Stimulated activated CD4-positive, alpha-beta T cell treated with anti-CD3 and anti-CD28 coated beads, Interleukin-4, amount 100 ng/mL, for 1 hour (primary cell): ENCODE measurements at places on chromosomes 7 and 10.

DNA sequence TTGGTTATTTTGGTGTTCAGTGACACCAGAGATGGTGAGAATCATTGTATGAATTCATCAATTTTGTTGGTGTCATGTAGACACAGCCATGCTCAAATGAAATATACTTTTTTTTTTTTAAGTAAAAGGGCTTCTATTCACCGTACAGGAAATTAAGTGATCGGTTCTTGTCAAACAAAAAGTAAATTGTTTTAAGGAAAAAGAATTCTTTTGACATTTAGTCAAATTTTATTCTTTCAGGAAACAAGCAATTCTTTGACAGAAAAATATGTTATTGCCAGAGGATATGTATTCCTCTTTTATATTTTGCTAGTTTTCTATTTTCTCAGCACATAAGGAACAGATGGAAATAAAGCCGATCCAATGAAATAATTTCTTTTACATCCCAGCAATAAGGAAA is 551.9 kb downstream of the MAGI2 start:
- DNase-seq = no peak

GRCh38 chr7:2299131-2299829 is 15.0 kb downstream of the SNX8 start:
- no peak for DNase-seq

DNA sequence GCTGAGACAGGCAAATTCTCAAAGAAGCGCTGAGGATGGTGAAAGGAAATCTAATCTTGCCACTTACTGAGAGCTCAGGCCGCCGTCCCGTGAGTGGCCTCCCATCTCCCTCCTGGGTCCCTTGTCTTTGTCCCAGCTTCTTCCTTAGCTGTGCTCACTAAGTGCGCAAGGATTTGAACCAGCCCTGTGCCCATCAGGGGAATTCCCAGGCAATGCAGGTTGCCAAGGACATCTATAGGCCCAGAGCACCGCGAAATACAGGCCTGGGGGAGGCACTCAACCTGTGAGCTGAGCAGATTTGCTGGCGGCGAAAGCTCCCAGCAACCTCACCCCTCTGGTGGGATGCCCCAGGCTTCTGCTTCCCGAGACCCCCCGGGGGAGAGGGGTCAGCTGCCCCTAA is 64.8 kb downstream of the OAT start:
- no peak for DNase-seq

GRCh38 chr7:138887085-138887710 is 89.2 kb upstream of the ATP6V0A4 start:
- DNase-seq = no peak

GRCh38 chr10:108039821-108040584 is 875.5 kb upstream of the SORCS1 start:
- DNase-seq = no peak

- DNase-seq = no peak
These were observed 58.0 kb downstream of the PDSS1 start for GRCh38 chr10:26755443-26755903.

DNA sequence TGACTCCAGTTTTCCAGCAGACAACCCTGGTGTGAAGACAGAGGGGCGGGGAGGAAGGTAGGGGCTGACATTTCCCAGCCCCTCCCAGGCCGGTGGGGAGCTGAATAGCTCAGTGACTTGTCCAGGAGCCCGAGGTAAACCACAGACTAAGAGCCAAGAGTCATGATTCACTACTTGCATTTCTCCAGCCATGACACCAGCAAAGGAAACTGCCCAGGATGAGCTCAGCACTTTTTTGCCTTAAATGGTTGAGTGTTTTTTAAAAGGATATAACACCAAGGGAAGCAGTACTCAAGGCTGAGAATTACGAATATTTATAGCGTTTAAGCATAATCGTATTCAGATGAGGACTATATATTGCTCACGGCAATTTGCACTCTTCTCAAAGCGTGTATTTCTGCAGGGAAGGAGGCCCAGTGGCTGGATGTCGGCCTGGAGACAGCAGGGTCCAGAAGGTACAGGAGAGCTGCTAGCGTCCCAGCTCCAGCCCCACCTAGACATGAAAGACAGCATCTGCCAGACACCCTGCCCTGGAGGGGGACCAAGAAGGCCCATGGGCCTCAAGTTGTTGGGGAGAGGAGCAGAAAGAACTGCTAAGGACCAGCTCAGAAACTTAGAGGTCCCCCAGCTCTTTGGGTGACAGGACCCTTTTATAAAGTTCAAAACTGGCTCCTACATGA is 141.4 kb downstream of the GRID1 start:
- no peak for DNase-seq

DNA sequence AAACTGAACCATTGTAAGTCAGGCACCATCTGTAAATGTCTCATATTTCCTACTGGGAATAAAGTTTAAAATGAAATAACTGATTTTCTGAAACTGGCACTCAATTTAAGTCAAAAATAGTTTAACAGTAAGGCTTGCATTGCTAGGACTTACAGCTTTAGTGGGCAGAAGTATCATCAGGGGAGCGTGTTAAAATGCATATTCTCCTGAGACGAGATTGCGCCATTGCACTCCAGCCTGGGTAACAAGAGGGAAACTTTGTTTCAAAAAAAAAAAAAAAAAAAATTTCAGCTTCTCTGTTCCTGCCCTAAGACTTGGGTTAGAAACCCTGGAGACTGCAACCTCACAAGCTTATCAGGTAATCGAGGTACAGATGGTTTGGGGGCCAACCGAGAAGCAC is 65.4 kb downstream of the UBE3C start:
- no peak for DNase-seq

- DNase-seq = peak; percentile 44
These were observed 250.2 kb downstream of the ELFN1 start for GRCh38 chr7:1920266-1920681.

DNA sequence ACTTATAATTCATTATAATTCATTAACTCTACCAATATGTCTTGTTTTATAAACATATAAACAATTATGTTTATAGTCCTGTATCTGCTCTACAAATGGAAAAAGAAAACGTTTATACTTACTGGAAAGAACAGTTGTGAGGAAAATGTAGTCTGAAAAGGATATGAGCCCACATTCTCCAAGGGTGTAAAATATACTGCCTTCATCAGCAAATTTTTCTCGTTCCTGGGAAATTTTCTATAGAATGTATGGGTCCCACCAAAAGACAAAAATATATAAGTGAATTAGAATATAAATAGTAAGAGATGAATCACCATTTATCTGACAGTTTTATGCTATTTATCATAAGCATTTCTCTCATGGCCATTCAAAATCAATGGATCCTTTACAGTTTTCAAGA is 117.8 kb downstream of the MICU1 start:
- no peak for DNase-seq

- no peak for DNase-seq
These were observed 128.3 kb downstream of the CPEB3 start for GRCh38 chr10:92162541-92162940.

DNA sequence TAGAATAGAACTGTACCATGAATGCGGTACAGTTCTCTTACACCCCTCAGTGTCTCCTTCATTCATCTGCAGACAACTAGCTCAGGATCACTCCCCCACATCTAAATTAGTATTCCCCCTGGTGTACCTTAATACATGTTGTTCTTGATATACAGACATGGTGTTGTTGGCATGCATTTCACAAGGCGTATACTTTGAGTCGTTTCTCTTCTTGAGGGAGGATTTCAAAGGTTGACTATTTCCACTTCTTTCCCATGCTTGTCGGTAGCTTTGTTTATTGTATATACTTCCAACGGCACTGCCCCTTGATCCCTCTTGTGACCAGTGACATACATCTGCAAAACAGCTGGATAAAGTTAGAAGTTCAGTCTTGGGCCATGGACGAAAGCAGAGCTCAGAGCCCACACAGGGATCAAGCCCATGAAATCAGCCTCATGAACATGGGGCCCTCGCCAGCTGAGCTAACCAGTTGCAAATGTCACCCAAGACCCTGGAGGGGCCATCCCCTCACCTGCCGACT is 8.6 kb downstream of the CPA4 start:
- DNase-seq = no peak

GRCh38 chr10:85532773-85533172 is 833.8 kb downstream of the GRID1 start:
- DNase-seq = no peak

DNA sequence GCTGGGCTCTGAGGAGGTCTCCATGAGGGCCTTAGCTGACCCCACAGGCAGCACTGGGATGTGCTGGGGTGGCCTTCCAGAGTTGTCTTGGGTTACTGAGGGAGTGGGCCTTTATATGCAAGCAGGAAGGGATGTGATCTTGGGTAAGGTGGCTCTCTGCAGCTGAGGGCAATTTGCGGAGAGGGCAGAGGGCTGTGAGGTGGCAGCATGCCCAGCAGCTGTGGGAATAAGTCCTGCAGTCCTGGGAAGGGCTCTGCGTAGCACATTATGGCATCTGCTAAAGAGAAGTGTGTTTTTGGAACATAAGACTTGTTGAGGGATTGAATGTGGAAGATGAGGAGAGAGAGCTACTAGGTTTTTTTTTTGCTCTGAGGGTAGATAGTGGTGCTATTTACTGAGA is 99.6 kb upstream of the KMT2E start:
- no peak for DNase-seq

DNA sequence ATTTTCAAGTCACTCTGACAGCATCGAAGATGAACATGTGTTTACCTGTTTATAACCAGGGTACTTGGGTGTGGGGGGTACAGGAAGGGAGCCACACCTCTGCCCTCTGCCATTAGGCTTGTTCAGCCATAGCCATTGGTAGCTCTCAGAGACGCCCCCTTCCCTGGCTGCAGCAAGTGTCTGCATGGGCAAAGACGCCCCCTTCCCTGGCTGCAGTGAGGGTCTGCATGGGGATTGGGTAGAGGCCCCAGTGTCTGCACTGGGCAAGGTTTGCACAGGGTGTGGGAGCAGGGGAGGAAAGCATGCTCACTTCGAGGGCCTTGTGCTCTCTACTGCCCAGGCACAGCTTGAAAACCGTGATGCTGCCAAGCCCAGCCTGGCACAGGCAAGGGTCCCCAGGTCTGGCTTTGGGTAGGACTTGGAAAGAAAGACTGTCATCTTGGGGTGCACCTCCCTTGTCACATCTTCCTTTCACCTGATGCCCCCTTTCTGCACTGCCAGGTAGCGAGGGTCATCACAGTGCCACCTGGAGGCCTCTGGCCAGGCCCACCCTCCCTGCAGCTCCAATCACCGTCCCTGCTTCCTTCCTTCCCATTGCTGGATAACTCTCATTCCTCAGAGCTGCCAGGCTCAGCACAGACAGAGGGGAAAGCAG is 3.7 kb downstream of the TMEM225B start:
- DNase-seq = no peak

- no peak for DNase-seq
These were observed 50.8 kb downstream of the CYTH3 start for GRCh38 chr7:6221340-6222319.

- no peak for DNase-seq
These were observed 64.4 kb downstream of the SUGCT start for GRCh38 chr7:40199076-40199802.

DNA sequence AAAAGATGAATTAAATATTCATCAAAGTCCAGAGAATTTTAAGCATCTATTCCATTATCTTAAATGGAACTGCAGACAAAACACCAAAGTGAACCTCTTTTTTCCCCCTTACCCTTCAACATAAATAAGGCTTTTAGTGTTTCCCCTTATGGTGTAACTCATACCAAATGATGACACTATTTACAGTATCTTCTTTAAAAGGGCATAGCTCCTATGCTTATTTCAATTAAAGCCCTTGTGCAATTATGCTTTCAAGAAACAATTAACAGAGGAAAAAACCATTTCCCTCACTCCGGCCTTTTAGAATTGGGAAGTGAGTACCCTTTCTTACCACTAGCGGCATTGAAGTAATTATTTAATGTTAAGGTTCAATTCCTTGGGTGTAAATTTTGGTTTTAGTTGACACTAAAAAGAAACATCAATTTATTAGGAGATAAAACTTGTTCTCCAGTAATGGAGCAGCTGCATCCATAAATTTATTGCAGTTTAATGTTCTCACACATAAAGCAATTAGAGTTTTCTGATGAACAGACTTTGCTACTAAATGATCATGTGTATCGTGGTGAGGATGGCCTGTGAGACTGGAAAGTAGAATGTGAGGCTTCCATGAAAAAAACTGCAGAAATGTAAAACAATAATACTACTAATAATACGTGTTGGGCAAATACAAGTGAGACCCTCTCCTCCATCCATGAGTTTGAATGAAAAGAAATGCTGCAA is 661.3 kb downstream of the PARD3 start:
- DNase-seq = no peak

GRCh38 chr7:29771081-29771816 is 35.1 kb upstream of the WIPF3 start:
- no peak for DNase-seq

DNA sequence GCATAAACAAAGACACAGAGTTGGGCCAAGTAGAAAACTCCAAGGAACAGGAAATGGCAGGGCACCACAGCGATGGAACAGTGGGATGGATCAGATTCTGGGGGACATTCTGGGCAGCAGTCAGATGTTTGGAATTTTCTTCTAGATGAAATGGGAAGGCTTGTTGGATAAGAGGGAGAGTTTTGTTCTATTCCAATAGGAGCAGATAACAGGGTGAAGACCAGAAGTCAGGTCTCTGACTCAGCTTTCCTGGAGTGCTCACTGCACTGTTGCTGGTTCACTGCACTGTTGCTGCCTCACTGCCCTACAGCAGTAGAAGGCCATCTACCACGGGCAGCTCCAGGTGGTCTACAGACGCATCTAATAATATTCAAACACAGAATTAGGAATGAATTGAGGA is 135.6 kb downstream of the ATE1 start:
- no peak for DNase-seq

GRCh38 chr10:15436696-15437095 is 65.6 kb upstream of the FAM171A1 start:
- DNase-seq = no peak

GRCh38 chr10:49632406-49633317 is 18.8 kb downstream of the CHAT start:
- DNase-seq = no peak

DNA sequence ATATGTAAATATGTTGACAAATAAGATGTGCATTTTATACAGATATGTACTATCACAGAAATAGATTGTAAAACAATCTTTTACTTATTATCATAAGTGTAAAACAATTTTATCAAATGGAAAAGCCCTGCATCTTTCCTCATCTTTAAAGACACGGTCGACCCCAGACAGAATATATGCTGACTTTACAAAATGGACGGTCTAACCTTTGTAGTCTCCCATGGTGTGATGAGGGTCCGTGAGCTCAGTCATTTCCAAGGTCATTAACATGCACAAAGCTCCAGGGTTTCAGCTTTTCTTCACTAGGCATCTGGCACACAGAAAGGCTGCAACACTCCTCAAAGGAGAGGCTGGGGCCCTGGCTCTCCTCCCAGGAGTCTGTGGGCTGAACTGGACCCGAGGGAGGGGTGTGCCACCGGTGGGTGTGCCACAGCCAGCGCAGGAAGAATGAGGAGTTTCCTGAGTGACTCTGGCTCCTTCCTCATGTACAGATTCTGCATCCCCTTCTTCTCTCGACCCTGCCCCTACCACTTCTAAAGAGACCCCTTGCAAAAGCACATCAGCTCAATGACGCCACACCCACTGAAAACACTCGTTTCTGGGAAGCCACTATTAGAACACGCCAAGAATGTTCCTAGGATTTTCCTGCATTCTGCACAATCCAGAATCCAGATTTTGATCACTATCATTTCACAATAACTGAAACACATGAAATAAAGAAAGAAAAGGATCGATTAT is 26.2 kb upstream of the ABLIM1 start:
- no peak for DNase-seq
